Naive thymus-derived CD8-positive, alpha-beta T cell (primary cell): ENCODE measurements at places on chromosomes 2 and 18.

DNA sequence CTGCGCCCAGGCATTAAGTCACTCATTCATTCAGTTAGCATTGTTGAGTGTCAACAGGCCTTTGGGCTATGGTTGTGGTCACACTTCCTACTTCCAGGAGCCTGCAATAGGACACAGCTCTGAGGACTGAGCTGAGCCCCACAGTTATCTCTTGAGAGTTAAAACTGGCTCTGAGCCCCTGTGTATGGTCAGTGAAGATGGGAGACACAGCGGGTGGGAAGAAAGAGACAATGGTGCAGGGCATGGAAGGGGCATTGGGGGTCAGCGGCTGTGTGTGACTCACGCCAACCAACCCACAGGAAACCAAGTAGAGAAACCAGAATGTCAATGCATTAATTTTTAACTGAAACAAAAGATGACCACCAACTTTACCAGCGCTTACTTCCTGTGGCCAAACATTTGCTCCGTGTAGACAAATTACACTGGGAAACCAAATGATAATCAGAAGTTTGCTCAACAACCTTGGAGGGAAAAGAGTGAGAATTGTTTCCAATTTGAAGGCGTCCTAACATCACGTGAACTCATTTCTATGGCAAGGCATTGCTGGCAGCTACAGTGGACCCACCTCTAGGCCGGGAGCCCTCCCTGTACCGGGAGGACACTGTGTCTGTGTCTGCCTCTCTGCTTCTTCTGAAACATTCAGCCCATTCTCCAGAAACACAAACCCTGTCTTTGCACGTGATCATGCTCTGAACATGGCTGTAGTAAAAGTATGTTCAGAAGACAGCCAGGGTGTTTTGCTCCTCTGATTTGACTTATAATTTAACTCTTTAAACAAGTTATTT lies 212.0 kb upstream of the ID2 start:
- no peak for DNase-seq

DNA sequence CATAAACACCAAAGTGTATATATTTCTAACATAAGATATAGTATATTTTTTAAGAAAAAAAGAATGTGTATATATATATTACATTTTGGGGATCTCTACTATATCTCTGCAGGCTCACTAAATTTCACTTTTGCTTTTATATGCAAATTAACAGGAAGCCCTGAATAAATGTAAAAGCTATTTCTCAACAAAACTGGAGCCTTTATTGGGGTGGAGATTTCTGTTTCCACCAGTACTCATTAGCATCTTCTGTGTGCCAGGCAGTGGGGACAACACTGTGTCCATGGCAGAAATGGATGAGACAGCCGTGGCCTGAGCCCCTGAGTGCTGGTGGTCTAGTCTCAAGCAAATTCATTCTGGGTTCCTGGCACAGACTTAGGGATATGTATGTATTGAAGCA lies 41.3 kb downstream of the C18orf63 start:
- no peak for DNase-seq

GRCh38 chr18:13501891-13502290 lies 224.5 kb downstream of the FAM210A start:
- no peak for DNase-seq

DNA sequence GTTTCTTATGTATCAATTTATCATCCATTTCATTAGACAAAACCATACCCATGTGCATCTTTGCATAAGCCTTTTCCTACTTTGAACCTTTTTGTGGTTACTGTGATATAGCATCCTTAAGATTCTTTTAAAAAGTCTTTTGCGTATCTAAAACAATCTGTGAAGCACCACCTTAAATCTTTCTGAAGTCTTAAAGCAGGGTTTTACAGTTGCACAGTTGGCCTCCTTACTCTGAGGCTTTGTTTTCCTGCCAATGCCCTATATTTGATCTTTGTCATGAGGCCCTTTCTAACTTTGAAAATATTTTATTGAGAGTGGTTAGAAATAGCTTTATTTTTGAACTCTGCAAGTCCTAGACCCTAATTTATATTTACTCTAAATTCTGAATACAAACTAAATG lies 163.4 kb upstream of the MAP3K20 start:
- no peak for DNase-seq

- DNase-seq, result no peak
Observed at GRCh38 chr2:3253913-3254441, 123.6 kb downstream of the EIPR1 start.

- DNase-seq, result no peak
Observed at GRCh38 chr18:23460285-23461273, 7.5 kb downstream of the RIOK3 start.

GRCh38 chr2:231319867-231320266 lies 75.6 kb upstream of the B3GNT7 start:
- DNase-seq, result no peak

DNA sequence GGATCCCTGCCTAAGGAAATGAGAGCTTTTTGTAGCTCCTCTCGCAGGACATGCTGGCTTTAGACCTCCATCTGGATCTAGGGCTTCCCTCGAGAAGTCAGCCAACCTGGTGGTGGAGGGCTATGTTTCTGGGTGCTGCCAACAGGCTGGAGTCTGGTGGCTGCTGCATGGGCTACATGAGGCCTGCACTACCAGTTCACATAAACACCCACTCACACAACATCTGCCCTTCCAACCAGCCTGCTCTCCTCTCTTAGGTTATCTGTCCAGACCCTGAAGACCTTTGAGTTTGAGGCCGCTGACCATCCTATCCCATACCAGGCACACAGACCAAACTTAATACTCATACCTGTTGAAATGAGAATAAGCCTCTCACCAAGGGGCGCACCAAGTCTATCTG lies 51.4 kb upstream of the SMAD2 start:
- DNase-seq, result no peak

GRCh38 chr2:220783671-220784070 lies 788.4 kb downstream of the EPHA4 start:
- DNase-seq, result no peak

- no peak for DNase-seq
Observed at GRCh38 chr2:125095826-125096225, 1070.7 kb downstream of the CNTNAP5 start.

GRCh38 chr18:23493654-23494053 lies 9.7 kb upstream of the RMC1 start:
- DNase-seq, result no peak

DNA sequence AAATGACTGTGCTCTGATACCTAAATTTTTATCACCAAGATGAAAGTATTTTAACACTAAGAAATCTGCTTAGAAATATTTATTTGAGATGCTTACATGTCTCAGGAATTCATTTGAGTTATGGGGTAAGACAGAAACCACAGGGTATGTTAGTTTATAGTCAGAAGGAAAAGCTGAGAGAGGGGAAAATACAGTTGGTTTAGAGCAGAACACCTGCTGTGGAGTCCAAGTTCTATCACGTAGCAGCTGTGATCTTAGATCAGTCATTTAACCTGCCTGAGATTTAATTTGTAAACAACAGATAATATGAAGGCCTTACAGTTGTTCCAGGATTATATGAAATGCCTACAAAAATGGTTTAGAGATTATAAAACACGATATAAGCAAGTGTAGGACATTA lies 29.0 kb downstream of the PDE6D start:
- no peak for DNase-seq

GRCh38 chr2:28640908-28641300 lies 110.7 kb upstream of the PPP1CB start:
- DNase-seq, result no peak

DNA sequence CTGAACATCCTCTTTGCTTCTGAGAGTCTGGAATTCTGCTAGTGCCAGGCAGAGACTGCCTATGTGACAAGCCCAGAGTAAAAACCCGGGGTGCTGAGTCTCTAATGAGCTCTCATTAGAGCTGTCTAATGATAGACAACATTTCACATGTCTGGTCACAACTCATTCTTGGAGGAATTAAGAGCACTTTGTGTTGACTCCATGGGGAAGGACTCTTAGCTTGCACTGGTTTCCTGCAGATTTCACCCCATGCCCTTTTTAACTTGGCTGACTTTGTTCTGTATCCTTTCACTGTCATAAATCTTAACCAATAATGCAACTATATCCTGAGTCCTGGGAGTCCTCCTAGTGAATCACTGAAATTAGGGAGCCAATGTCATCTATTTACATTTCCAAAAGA lies 33.5 kb downstream of the FBXO15 start:
- no peak for DNase-seq

DNA sequence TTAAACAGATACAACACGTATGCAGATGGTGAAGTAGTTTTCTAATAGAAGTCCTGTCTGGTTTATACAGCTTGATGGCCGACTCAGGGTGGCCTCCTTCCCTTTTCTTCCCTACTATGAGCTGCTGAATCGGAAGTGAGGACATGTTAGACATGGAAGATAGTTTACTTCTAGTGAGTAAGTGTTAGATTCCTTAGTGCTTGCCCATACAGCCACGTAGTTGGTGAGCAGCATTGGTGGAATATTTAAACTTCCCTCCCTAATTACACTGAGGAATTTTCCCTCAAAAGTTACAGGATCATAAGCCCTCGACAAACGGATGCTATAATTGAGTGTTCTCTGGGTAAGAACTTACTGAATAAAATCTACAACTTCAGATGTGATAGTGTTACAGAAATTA lies 52.1 kb downstream of the RHBDD1 start:
- DNase-seq, result no peak

- DNase-seq, result no peak
Observed at GRCh38 chr2:104584393-104584792, 269.5 kb upstream of the POU3F3 start.

- no peak for DNase-seq
Observed at GRCh38 chr2:202689459-202689858, 54.7 kb downstream of the FAM117B start.

GRCh38 chr2:30300456-30301221 lies 69.3 kb downstream of the LBH start:
- DNase-seq, result no peak

- DNase-seq, result no peak
Observed at GRCh38 chr2:22281033-22281432, 1103.9 kb upstream of the KLHL29 start.

DNA sequence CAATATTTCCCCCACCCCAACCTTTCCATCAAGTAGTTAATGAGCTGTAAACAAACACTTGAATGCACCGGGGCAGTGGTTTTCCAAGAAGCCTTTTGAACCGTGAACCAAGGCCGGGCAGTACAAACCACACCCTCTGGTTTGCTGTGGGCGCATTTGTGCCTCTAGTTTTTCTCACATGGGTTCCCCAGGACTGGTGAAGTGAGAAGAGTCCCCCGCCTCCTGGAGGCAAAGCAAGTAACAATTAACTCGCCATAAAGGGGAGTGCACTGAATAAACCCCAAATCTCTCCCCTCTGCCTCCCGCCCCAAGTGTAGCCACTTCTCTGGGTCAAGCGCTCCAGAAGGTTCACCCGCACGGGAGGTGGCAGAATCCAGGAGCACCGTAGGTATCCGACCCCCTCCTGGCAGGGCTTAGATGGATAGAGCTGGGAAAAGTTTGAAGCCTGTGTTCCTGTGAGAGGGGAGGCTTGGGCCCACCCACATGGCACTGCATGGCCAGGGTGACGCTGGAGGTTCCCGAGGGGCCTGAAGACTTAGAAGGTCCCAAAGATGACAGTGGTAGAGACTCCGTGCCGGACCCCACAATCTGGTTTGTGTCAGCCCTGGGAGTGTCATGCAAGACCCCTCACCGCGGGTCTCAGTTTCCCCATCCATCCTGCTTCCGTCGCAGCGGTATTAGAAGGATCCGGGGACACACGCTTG lies 182.2 kb downstream of the SMAD2 start:
- DNase-seq, result no peak

DNA sequence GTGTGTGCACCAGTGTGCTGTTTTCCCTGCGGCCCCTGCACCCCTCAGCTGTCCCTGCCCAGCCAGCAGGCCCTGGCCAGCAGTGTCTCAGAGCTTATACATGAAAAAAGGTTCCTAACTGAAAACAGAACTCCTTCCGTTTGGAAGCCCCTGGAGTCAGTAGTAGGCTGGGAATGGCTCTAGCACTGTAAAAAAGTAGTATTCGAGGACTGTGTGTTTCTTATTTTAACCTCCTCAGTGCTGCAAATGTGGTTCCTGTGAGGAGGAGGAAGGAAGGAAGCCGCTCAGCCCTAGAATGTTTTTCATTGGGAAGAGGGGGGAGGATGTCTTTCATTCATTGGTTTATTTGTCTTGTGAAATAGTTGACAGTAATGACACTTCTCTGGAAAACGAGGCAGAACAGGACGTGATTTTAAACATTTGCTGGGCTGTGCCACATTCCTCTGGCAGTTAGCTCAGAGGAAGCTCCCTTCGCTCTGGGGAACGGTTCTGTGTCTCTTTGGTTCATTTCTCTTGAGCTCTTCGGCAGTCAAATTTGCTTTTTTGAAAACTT lies 103.5 kb downstream of the SPTBN1 start:
- DNase-seq, result no peak

DNA sequence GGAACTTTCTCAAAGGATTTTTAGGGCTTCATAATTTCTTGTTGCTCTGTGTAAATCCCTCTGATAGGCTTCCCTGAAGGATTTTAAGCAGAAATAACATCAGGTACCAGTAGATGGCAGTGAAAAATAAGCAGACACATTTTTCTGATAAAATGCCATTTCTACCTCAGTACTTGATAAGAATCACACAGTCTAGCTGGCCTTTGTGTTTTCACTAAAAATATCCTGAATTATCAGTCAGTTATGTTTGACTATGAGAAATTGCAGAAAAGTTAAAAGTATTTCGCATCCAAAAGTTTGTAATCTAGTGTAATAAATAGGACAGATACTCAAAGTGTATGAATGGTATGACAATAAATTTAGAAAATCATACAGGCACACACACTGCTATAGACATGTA lies 68.7 kb downstream of the DNAJC10 start:
- DNase-seq, result no peak

DNA sequence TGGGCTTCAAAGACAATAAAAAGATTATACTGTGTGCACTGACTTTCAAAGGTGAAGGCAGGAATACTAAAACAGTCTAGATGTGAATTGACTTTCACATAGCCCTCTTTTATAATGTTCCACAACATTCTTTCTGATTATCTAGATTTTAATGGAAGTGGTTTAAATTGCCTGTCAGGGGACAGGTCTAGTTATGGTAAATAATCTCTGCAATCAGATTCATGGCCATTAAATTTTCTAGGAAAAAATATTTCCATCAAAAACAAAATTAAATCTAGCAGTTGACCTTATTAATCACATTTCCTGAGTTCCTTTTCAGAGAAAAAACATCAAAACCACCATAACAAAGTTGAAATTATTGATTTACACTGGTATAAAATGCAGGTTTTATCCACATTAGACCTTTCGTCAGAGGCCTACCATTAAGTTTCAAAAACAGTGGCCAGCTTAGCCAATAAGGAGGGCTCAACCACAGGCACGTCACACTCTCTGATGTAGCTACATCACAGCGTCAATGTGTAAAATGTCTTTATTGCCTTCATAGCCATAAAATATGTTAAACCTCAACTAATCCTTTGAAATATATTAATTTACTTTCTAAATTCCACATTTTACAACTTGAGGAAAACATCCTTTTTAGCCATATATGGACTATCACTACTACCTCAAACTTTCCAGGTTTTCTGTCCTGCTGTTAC lies 79.4 kb downstream of the NOL10 start:
- no peak for DNase-seq

GRCh38 chr2:101356521-101356920 lies 30.8 kb downstream of the CREG2 start:
- no peak for DNase-seq
